ENCODE measurements at places on chromosomes 16 and 17.

DNA sequence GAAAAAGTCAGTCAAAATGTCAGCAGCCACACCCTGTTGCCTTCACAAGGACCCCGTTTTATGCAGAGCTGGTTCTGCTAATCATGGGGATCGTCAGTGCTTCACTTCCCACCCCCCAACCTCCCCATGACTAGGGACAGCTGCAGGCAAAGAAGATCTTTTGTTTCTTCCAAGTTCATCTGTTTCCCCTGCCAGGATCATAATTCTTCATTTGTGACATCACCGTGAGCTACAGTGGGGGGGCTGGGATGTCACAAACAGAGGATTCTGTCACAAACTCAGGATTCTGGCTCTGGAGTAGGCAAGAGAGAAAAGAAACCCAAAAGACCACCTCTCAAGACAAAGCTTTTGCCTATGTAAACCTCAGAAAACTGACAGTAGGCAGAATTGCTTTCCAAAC lies 24.7 kb downstream of the DNAJC7 start:
- DNase-seq = no peak

- DNase-seq = no peak
Measured at GRCh38 chr16:24344784-24345183, 88.6 kb downstream of the CACNG3 start.

DNA sequence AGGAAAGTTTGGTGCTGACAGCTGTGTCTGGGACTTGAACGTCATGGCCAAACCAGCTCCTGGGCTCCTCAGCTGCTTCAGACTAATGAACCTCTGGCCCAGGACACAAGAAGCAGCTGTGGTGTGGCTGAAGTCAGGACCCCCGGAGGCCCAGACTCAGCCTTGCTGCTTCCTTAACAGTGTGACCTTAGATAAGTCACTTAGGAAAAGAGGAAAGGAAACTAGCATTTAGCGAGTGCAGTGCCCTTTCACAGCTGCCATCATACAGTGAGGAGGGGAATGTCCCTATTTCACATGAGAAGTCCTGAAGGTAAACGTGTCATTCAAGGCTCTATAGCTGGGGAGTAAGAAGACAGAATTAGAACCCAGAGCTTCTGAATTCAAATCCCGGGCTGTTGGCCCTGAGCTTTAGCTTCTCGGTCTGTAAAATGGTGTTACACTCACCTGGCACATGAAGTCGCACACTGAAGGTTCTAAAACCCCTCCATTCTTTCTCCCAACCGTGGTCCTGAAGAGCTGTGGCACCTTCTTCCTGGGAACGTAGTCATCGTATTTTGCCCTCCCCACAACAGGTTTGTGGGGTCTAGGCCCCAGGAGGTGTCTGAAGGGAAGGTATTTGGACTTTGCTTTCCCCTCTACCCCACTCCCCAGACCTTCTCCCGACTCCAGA lies 910 bp upstream of the RAMP2 start:
- DNase-seq = no peak

GRCh38 chr17:42289611-42290181 lies 1.4 kb downstream of the STAT5A start:
- DNase-seq = no peak

DNA sequence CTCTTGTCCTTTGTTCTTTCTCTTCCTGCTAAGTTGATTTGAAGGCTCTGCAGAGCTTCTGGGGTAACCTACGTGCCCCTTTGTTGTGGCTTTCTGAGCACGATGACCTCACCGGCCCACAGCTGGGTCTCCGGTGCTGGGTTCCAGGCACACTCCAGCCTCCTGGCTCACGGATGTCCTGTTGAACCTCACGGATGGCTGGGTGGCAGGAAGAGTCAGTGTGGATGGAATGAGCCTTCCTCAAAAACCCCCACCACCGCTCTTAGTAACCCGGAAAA lies 116.0 kb downstream of the SOCS1 start:
- DNase-seq = no peak

DNA sequence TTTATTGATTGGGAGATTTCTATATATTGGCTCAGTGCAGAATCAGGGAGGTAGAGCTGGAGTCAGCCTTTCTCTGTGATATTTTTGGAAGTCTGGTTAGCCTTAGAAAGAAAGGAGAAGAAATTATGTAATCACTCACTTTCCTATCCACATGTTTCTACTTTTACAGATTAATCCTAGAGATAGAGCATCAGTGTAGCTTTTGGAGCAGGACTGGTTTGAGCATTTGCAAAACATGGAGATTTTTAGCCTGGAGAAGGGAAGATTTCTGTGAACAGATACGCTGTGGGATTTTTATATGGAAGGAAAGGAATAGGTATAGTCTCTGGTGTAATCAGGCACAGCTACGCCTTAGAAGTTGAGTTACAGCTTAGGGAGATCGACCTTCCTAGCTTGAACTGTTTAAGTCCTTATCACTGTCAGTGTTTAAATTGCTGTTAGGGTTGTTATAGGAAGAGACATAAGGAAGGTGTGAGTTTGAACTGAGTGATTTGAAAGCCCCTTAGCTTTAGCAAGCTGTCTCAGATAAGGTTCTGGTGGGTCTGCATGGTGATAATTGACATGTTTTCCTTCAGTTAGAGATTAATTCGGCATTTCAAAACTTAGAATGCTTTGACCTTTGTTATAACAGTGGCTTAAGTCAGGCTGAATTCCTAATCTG lies 20.5 kb downstream of the METTL9 start:
- no peak for DNase-seq

GRCh38 chr17:1511756-1512321 lies 4.6 kb downstream of the INPP5K start:
- DNase-seq = peak; percentile 60

DNA sequence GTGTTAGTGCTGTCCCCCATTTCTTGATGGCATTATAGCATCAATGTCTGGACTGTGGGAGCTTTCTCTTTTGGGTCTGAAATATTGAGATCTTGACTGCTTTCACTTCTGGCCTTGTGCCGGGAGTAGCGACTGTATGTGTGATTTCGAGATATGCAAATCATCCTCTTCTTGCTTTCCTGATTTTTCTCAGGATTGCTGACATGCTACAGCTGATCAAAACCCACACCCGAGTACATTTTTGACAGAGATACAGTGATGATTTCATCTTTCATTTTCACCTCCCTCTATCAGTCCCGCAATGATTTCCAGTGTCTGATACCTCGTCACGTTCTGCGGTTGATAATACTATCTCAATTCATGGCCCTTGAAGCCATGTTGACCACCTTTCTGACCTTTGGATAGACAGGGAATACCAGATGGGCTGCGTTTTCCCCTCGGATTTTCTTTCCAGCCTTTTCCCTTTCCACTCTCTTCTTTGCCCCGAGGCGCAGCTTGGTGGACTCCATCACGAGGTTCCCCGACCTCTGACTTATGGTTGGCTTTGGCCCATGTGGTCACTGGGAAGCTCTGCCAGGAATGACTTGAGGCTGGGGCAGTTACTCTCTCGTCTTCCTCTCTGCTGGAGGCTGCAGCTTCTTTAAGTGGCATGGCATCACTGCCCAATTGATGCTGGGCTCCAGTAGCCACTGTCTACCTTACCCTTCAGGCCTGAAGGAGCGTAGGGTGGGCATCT lies 184.4 kb downstream of the SNX29 start:
- DNase-seq = no peak

GRCh38 chr17:29674281-29674680 lies 51.6 kb upstream of the CORO6 start:
- no peak for DNase-seq

DNA sequence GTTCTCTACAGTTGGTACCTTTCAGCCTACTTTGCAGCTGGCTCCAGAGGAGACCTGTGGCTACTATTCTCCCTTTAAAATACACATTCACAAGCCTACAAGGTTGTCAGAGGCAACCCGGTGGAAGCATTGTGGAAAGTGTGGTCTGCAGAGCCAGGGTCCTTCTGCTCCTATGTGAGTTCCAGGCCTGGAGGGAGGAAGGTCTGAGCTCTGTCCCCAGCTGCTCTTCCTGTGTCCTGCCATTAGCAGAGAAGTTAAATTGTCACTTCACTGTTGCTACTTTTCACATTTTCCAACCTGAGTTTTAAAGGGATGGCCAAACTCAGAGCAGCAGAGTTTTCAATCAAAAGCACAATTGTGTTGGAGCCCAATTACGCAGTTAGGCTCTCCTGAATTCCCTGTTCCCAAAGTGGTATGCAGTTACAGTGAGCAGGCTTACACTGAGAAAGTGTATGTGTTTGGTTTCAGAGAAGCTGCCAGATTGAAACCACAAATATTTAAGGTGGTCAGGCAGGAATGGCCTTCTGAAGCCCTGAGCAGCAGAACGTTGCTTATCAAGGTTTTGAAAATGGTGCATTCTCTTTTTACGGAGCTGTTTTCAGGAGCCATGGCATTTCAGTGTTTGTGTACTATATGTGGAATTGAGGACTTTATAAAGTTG lies 25.0 kb downstream of the MAP3K3 start:
- DNase-seq = peak; percentile 69

GRCh38 chr17:34399725-34400124 lies 36.7 kb upstream of the CCL1 start:
- DNase-seq = no peak

GRCh38 chr16:80002261-80002660 lies 401.7 kb upstream of the MAF start:
- no peak for DNase-seq

DNA sequence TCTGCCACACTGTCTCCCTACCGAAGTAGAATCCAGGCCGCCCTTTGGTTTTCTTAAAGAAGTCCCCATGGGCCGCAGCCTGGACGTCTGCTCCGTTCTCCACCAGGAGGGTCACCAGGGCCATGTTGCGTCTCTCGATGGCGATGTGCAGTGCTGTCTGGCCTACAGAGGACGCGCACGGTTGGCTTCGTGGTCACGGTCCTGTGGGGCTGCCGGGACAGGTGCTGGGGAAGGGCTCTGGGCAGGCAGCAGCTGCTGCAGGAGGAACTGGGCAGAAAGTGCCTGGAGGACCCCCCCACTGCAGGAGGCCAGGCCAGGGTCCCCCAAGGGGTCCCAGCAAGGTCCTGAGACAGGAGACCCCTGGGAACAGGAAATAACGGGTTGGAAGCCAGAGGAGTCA lies 19.0 kb downstream of the TRPV1 start:
- no peak for DNase-seq

- DNase-seq = peak; percentile 66
Measured at GRCh38 chr17:39062846-39063680, 88.4 kb downstream of the PLXDC1 start.

GRCh38 chr17:10067446-10068143 lies 130.8 kb downstream of the GAS7 start:
- no peak for DNase-seq

DNA sequence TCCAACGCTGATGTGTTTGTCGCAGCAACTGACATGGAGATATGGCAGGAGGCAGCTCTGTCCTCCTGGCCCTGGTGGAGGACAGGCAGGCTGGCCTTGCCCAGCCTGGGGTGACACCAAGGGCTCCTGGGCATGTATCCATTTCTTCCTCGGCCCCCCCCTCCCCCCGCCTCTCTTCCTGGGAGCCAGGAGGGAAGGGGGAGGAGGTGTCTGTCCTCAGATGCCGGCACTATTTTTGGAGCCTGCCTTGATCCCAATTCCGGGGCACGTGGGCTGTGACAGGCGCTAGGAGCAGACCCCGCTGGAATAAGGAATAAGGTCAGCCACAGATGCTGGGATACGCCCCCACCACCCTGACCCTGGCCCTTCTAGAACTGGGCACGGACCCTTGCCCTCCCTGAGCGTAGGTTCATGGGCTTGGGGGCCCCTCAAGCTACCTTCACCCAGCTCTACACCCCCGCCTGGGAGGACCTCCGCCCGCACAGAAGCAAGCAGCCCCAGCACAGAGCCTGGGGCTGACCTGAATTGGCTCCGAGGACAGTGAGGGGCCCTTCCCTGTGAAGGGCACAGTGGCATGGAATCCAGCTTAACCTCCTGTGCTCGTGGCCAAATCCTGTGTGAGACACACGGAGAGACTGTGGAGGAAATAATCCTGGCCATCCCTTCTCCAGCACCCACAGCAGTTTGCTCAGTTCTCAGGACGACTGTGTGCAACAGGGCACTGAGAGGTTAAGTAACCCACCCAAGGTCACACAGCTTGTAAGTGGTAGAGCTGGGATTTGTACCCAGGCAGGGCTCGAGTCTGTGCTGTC lies 24.1 kb downstream of the SEC14L5 start:
- no peak for DNase-seq

DNA sequence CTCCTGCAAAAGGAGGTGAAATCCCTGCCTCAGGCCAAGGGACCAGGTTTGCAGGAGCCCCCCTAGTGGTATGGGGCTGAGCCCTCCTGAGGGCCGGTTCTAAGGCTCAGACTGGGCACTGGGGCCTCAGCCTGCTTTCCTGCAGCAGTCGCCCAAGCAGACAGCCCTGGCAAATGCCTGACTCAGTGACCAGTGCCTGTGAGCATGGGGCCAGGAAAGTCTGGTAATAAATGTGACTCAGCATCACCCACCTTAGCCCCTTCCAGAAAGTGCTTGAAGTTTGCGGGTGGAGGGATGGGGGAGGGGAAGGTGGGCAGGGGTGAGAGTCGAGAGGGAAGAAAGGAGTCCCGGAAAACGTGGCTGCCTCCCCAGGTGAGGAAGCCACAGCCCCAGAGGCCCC lies 2.1 kb downstream of the MC1R start:
- DNase-seq = peak; percentile 22

DNA sequence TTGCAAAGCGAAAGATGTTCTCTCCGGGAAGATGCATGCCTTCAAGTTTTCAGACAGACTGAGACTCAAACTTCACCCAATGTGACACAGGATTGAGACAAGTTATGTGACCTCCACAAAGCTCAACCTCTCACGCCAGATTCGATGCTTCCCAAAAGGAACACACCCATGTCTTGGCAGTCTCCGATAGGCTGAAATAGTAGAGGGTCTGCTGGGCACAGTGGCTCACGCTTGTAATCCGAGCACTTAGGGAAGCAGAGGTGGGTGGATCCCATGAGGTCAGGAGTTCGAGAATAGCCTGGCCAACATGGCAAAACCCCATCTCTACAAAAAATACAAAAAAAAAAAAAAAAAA lies 22.1 kb downstream of the ZFHX3 start:
- no peak for DNase-seq

DNA sequence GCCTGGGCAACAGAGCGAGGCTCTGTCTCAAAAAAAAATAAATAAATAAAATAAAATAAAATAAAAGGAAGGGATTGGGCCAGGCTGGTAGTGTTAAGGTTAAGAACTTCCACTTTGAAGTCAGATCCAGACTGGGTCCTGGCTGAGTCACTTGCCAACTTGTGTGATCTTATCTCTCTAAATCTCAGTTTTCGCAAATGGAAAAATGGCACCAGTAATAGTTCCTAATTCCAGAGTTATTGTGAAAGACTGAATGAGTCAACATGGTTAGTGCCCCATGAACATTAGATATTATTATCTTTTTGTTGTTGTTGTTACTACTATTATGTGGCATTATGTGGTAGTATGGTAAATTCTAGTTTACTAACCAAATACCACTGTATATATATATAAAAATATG lies 188.0 kb upstream of the AXIN2 start:
- peak; percentile 23 for DNase-seq

DNA sequence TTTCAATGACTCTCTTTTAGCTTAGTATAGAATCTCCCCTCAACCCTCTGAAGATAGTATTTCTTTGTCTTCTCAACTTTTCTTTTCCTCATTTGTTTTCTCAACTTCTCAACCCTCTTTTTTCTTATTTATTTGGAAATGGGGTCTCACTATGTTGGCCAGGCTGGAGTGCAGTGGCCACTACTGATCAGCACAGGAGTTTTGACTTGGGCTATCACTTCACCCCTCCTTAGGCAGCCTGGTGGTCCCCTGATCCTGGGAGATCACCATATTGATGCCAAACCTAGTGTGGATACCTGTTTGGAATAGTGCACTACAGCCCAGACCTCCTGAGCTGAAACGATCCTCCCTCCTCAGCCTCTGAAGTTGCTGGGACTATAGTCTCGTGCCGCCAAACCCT lies 79.8 kb downstream of the PITPNC1 start:
- no peak for DNase-seq

GRCh38 chr16:29012913-29013553 lies 28.2 kb downstream of the LAT start:
- DNase-seq = no peak
